ENCODE measurements at places on chromosomes 4 and X.

DNA sequence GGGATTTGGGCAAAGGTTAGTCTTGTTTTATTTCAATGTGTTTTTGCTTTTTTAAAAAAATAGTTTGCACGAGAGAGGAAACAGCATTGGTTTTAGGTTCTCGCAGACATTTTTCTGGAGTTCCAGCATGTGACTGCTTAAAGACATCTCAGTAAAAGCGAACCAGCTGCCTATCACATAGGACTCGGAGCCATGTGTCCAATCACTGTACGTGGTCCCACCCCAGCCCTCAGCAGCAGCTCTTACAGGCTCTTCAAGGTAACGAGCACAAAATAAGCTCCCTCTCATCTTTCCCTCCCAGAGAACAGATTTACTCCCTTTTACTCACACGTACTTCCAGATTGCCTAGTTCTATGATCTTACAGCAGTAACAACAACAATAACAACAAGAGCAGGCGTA is 68.7 kb downstream of the MCF2 start:
- no peak for DNase-seq

DNA sequence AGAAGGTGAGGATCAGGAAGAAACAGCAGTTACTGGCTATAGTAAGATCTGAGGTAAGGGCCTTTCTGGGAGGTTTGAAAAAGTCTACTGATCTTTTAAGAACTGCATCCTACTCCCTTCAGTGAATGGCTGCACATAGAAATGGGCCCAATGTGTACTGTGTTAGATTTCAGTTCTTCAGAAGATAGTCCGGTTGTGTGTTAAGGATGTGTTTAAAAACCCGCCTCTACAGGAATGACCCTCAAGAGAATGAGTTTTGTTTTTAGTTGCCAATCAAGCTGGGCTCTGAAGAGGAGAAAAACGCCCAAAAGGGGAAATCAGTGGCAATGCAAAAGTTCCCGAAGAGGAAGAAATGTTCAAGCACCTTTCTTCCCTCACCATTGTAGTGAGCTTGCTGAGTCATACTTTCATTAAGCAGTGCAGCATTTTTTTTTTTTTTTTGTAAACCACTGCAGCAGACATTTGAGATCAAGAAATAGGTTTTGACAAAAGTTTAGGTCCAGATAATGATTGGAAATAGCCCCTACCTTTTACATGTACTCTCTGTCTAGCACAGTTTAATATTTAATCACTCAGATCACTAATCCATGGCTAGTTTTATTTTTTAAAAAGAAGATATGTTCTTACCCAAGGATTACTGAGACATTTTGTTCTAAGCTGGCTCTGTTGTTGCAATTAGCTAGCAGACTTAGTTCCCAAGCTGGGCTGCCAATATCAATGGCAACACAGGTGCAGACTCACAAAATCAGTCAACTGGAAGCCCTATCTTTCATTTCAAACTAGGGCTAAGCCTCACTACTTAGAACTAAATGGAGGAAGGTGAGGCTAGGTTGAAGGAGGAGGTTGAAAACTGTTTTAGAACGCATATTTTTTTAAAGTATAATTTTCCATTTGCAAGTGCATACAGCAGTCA is 7.0 kb upstream of the TRPC5OS start:
- no peak for DNase-seq

DNA sequence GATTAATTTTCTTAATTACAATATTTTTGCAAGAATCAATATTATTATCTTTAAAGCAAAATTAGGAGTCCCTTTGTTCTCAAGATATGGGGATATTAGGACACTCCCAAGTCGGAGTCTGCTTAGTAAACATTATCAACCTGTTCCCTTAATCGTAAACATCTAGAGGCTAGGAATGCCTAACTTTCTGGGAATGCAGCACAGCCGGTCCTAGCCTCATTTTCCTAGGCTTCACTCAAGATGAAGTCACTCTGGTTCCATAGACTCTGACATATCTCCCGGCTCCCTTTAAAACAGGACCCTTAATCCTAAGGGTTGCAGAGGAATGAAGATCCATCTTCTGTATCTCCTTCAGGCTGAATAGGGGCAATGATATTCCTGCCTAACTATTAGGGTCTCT is 367.6 kb downstream of the GPM6A start:
- no peak for DNase-seq

DNA sequence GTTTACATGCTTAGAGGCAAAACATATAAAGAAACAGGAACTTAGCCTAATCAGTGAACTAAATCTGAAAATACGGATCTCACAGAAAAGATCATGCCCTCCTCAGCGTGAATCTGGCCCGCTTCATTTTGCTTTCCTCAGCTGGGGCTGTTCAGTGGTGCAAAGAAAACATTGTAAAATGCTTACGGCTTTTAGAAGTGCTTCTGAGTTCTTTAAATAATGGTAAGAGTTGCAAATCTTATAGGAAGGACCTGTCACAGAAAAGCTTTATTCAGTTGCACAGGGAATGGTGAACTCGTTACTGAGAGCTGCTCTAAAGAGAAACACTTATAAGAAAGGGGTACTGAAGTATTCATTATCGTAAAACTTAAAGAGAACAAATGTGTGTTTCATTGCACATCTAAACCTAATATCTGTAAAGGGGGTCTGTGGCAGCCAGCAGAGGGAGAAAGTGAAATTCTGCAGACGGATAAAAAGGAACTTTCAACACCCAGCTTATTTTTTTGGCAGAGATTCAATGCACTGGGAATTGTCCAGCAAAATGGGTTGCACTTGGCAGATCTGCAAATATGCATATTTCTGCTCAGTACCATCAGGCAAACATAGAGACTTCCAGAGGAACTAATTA is 139.2 kb upstream of the ANK2 start:
- no peak for DNase-seq

DNA sequence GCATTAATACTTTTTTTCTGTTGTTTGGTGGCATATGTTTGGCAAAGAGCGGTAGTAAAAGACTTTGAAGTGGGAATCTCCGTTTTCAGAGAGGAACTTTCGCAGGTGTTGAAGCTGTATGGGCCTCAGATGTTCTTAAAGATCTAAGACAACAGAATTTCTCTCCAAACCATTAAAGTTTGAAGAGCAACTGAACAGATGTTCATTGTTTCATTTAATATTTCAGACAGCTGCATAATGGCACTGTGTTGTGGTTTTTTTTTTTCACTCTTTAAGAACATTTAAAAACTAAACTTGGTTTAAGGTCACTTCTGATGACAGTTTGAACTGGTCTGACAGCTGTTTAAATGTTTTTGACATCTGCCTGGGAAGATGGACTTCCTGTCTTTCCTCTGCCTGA is 882.7 kb upstream of the PCDH10 start:
- DNase-seq: no peak

DNA sequence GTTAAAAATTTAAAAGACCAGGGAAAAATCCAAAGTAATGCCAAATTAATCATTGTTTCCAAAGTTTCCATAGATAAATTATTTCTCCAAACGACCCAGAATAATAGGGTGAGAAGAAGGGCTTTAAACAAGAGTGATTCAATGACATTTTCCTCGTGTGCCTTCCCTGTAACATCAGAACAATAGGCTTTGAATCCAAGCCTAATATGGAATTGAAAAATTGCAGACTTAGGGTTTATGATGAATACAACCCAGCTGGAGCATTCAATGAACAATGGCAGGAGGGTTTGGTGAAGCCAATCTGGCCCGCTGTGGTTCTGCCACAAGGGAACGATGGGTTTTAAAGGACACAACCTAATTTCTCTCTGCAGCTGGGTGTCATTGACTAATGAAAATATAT is 94.2 kb downstream of the CBLL2 start:
- DNase-seq: no peak

DNA sequence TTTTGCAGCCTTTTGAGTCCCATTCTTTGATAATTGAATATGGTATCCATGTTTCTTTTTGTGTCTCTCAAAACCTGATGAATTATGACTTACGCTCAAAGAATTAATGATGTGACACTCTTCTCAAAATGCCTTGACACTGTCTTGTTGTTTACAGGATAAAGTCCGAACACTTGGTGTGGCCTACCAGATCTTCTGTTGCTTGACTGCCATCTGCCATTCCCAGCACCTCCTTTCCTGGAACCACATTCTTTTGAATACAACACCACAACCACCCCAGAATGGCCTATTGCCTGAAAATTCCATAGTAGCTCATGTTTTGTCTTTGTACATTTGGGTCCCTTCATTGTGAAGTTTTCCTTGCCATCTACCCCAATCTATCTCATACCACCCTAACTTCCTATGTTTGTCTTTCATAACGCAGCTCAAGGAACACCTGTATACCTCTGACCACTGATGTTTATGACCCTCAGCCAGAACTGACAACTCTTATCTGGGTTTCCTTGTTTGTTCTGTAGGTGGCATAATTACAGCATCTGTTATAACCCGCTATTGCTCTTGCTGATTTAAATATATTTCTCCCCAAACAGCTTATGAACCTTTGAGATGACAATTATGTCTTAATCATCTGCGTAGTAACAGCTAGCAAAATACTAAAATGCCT is 991.3 kb downstream of the RAB28 start:
- no peak for DNase-seq

DNA sequence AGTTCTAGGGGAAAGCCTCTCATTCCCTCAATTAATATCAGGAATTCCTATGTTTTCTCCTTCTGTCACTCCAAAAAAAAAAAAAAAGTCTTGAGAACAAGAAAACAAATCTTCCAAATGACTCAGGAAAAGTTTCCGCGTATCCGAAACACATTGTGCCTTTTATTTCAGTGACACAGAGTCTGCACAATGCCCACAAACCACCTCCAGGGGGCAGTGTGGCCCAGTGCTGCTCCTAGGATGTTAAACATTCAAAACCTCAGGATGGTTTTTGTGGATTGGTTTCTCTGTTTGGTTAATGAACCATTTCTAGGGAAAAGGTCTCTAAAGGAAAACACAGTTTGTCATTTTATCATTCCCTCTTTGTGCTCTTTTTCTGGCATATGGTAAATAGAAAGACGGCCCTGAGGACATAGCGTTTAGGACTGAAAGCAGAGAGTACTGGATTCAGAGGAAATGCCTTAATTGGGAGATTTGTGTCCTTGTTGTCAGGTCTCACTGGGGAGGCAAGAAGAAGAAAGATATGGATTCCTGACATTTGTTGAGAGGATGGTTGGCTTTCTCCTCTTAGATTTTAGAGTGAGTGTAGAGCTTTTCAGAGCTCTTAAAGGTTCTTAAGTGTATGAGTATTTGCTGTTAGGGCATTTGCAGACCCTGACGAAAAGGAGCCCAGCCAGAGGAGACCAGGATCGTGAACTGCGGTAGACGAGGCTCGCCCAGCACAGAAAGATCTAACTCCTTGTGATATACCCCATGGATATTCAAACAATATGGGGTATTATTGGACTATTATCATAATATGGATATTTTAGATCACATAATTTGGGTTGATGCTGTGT is 65.7 kb upstream of the MAP9 start:
- DNase-seq: peak; percentile 82

- DNase-seq: no peak
These were observed 3.6 kb downstream of the GRSF1 start for GRCh38 chr4:70836081-70836480.

GRCh38 chr4:108209489-108209888 is 40.8 kb upstream of the LEF1 start:
- DNase-seq: no peak

GRCh38 chrX:17674601-17675000 is 62.7 kb upstream of the SCML1 start:
- no peak for DNase-seq

GRCh38 chr4:107685740-107686139 is 34.3 kb downstream of the PAPSS1 start:
- no peak for DNase-seq

DNA sequence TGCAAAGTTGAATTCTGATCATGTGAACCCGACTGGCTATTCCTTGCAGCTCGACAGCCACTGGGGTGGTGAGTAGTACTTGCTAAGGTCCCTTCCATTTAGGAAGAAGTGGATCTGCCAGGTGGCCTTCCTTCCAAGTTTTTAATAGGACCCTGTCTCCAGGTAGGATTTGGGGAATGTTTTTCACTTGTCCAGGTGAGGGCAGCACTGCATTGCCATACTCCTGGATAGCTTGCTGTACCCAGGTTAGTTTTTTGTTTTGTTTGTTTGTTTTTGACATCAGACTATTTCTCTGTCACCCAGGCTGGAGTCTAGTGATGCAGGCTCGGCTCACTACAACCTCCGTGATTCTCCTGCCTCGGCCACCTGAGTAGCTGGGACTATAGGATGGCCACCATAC is 29.8 kb downstream of the SAGE1 start:
- no peak for DNase-seq

DNA sequence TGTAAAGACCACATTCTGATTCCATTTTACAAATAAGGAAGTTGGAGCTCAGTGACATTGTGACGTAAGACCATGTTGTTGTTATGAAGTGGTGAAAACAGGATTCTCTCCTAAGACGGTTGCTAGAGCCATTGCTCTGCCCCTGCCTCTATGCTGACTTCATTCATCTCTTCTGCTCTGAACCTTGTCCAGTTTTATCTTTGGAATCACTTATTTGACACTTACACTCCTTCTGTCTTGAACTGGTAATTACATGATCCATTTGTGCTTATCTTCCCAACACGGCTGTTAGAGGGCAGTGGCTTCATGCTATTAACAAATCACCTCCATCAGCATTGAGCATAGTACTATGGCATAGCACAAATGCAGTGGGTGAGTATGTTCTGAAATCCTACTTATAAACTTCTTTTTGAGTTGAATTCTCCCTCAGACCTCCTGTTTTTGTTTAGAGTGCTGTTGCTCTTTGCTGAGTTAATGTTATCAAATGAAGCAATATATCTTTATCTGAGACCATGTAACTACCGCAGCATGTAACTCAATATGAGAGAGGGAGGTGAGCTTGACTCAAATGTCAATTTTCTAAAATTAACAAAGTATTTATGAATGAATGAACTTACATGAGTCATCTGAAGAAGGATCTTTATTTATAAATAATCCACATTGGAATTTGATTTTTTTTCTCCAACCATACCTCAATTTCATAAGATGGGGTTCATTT is 177.8 kb downstream of the RASL11B start:
- DNase-seq: no peak

DNA sequence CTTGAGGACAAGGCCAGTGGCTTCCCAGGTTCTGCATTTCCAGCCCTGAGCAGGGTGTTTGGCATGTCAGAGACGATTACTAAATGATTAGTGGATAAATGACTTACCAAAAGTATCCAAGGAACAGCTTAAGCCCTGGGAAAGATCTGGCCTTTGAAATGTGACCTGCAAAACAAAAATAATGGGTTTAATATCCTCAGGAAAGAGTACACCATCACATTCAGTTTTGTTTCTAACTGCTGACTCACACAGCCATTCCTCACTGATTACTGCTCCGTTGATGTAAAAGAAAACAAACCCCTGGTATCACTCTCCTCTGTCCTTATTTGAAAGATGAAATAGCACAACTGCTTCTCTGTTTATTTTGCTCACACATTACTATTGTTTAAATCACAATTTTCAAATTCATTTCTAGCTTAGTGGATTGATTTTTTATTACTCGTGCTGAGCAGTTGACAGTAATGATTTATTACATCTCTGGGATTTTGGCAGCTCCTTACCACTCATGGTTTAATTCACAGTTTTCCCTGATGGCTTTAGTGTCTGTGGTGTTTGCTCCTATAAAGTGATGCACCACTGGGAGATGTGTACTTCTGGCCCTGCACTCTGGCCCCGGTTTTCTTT is 117.0 kb downstream of the CBLL2 start:
- no peak for DNase-seq
